ENCODE measurements at places on chromosomes 4 and X.

DNA sequence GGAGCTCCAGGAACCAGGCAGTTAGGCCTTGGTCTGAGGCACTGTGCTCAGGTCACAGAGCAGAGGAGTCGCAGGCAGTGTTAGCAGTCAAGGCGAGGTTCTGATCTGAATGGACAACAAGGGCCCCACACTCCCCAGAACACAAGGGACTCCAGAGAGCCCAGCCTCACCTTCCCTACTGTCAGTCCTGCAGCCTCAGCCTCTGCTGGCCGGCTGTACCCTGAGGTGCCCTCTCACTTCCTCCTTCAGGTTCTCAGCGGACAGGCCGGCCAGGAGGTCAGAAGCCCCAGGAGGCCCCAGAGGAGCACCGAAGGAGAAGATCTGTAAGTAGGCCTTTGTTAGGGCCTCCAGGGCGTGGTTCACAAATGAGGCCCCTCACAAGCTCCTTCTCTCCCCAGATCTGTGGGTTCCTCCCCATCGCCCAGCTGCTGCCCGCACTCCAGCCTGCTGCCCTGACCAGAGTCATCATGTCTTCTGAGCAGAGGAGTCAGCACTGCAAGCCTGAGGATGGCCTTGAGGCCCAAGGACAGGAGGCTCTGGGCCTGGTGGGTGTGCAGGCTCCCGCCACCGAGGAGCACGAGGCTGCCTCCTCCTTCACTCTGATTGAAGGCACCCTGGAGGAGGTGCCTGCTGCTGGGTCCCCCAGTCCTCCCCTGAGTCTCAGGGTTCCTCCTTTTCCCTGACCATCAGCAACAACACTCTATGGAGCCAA lies 26.2 kb downstream of the MAGEA9 start:
- no peak for DNase-seq

- DNase-seq, result no peak
Measured at GRCh38 chrX:20260885-20261284, 5.8 kb downstream of the RPS6KA3 start.

GRCh38 chr4:111214371-111214770 lies 591.5 kb upstream of the PITX2 start:
- DNase-seq, result no peak

GRCh38 chrX:124358800-124359383 lies 12.5 kb downstream of the SH2D1A start:
- no peak for DNase-seq

- no peak for DNase-seq
Measured at GRCh38 chr4:99411041-99411440, 24.1 kb downstream of the ADH7 start.
